Progenitor cell of endocrine pancreas (in vitro differentiated cells): ENCODE measurements at places on chromosomes 4 and X. TPM values are rescaled to one million over a fixed set of nuclear protein-coding genes. Genes with fewer than 3 reads are reported as not detected.

The MAGEB2 gene
- not detected in 2 replicates for total RNA-seq

The GTPBP6 gene
- total RNA-seq = 71.1 and 72.7 TPM in 2 replicates

The TLL1 gene
- 0.16 TPM in 1 of 2 replicates, not detected in the other for total RNA-seq

The CTSO gene
- 3.4 and 3.7 TPM in 2 replicates for total RNA-seq

The ZBED1 gene
- total RNA-seq = 57.5 and 59.6 TPM in 2 replicates

The GPRASP2 gene
- total RNA-seq = 10.0 and 11.4 TPM in 2 replicates

The COL4A6 gene
- 66.6 and 79.4 TPM in 2 replicates for total RNA-seq

The CENPVL1 gene
- total RNA-seq = 1.4 TPM in 2 replicates

The TNIP3 gene
- total RNA-seq = not detected in 2 replicates

The DRP2 gene
- total RNA-seq = 0.29 and 0.44 TPM in 2 replicates

The SYNPO2 gene
- total RNA-seq = 1.3 and 2.2 TPM in 2 replicates

The LUZP4 gene
- total RNA-seq = not detected in 2 replicates

The FRMPD4 gene
- total RNA-seq = 0.09 and 0.10 TPM in 2 replicates

The PTCHD1 gene
- 0.43 and 0.55 TPM in 2 replicates for total RNA-seq

The SPANXD gene
- total RNA-seq = not detected in 2 replicates

The PPBP gene
- total RNA-seq = not detected in 2 replicates

The SUPT20HL2 gene
- total RNA-seq = not detected in 2 replicates

The MID1 gene
- 29.7 and 32.5 TPM in 2 replicates for total RNA-seq

The PCDH19 gene
- 33.3 and 47.5 TPM in 2 replicates for total RNA-seq

The ZIC3 gene
- 0.10 TPM in 1 of 2 replicates, not detected in the other for total RNA-seq

The HTN1 gene
- not detected in 2 replicates for total RNA-seq

The UNC5C gene
- 40.7 and 43.8 TPM in 2 replicates for total RNA-seq

The SLC9B1 gene
- 0.75 and 0.79 TPM in 2 replicates for total RNA-seq

The TLR1 gene
- 3.0 and 3.1 TPM in 2 replicates for total RNA-seq

The MXRA5 gene
- total RNA-seq = 2.0 and 4.0 TPM in 2 replicates

The SSX4 gene
- total RNA-seq = not detected in 2 replicates

The KCTD8 gene
- 1.3 and 1.7 TPM in 2 replicates for total RNA-seq

The PNMA5 gene
- total RNA-seq = not detected in 2 replicates

The NPNT gene
- 6.5 and 7.6 TPM in 2 replicates for total RNA-seq

The PAGE2 gene
- total RNA-seq = not detected in 2 replicates

The JCHAIN gene
- total RNA-seq = not detected in 2 replicates

The CYSLTR1 gene
- 0.09 TPM in 1 of 2 replicates, not detected in the other for total RNA-seq

The CPE gene
- 129 and 135 TPM in 2 replicates for total RNA-seq

The YY2 gene
- total RNA-seq = 2.2 and 2.3 TPM in 2 replicates

The SGMS2 gene
- 6.9 and 10.7 TPM in 2 replicates for total RNA-seq

The PABPC5 gene
- 2.6 and 3.0 TPM in 2 replicates for total RNA-seq

The H2BW2 gene
- not detected in 2 replicates for total RNA-seq

The TMEM150C gene
- 7.3 and 8.6 TPM in 2 replicates for total RNA-seq

The SPANXA1 gene
- not detected in 2 replicates for total RNA-seq

The CENPU gene
- total RNA-seq = 39.2 and 39.7 TPM in 2 replicates

The STOX2 gene
- total RNA-seq = 21.9 and 23.8 TPM in 2 replicates

The IGFBP7 gene
- total RNA-seq = 8.4 and 12.3 TPM in 2 replicates

The GPR34 gene
- not detected in 2 replicates for total RNA-seq

The GLUD2 gene
- total RNA-seq = 11.3 and 12.0 TPM in 2 replicates

The CDS1 gene
- total RNA-seq = 21.6 and 22.2 TPM in 2 replicates

The ARL9 gene
- 0.19 and 0.38 TPM in 2 replicates for total RNA-seq

The RTL3 gene
- total RNA-seq = not detected in 2 replicates

The DRD5 gene
- 0.13 TPM in 1 of 2 replicates, not detected in the other for total RNA-seq

The XPNPEP2 gene
- 0.11 TPM in 1 of 2 replicates, not detected in the other for total RNA-seq
